ENCODE measurements at places on chromosomes 6 and 20.

- no peak for DNase-seq
These were observed 94.4 kb downstream of the NCR2 start for GRCh38 chr6:41429506-41430504.

GRCh38 chr6:31354864-31355582 is 2.0 kb downstream of the HLA-B start:
- no peak for DNase-seq

DNA sequence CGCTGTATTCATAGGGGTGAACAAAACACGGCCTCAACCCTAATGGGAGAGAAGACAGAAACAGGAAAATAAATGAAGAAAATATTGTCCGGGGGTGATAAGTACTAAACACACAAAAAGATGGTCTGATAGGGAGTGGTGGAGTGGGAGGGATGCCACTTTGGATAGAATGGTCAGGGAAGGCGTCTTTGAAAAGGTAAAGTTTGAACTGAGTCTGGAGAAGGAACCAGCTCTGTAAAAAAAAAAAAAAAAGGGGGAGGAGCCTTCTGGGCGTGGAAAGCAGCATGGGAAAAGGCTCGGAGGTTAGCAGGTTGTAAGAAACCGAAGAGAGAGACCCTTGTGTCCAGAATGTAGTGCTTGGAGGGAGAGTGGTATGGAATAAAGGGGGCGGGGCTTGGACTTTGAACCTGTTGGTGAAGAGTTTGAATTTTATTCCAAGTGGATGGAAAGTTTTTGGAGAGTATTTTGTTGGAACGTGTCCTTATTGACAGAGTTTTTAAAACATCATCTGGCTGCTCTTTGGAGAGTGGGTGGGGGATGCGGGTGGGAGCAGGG is 1.8 kb downstream of the CHMP4B start:
- no peak for DNase-seq

GRCh38 chr6:3524456-3524855 is 67.6 kb upstream of the SLC22A23 start:
- DNase-seq = no peak

GRCh38 chr6:37177077-37177934 is 7.4 kb downstream of the PIM1 start:
- no peak for DNase-seq

DNA sequence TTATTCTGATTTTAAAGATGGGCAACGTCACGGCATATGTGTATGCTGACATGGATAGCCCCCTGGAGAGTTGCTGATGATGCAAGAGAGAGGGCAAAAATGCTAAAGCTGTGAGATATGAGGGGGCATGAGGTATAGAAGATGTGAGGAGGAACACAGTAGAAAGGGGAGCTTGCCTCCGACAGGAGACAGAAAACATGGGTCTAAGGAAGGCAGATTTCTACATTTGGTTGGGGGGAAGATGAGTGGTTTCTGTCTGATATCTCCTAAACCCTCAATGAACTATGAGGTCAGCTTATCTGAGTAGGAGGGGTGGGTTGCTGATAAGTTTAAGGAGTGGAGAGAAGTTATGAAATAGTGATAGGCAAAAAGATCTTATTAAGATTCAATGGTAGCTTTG is 6.0 kb downstream of the RNF24 start:
- no peak for DNase-seq
